ENCODE measurements at places on chromosomes 2 and 18. TPM values are rescaled to one million over a fixed set of nuclear protein-coding genes. Genes with fewer than 3 reads are reported as not detected.

DNA sequence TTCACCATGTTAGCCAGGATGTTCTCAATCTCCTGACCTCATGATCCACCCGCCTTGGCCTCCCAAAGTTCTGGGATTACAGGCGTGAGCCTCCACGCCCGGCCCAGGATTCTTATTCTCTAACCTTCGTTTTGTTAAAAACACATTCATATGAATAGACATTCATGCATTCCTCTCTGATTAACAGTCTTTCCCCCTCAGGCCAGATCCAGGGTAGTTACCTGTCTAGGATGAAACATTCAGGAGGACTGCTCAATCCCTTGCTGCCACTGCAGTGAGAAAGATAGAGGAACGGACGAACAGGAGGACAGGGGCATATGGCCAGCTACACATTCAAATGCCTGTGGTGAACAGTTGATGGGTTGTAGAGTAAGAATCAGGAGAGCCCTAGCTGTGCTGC, 39.6 kb upstream of the EPC2 start:
- H3K36me3 ChIP-seq: no peaks in the 10 kb centered on the region
- no peaks in the 10 kb centered on the region for H3K4me1 ChIP-seq
- H3K27ac ChIP-seq: no peak overlapping the region

TPGS2 gene
- total RNA-seq: 65.2 TPM

- H3K27me3 ChIP-seq: no peaks in the 10 kb centered on the region
- no peaks in the 10 kb centered on the region for H3K4me1 ChIP-seq
- no peak overlapping the region for H3K27ac ChIP-seq
Measured at GRCh38 chr18:68604256-68604655, 110.7 kb downstream of the TMX3 start.

GRCh38 chr18:45119876-45120275, 439.2 kb downstream of the SETBP1 start:
- H3K36me3 ChIP-seq: no peaks in the 10 kb centered on the region
- no peak for DNase-seq
- no peaks in the 10 kb centered on the region for H3K4me1 ChIP-seq
- no peaks in the 10 kb centered on the region for H3K27me3 ChIP-seq

DNA sequence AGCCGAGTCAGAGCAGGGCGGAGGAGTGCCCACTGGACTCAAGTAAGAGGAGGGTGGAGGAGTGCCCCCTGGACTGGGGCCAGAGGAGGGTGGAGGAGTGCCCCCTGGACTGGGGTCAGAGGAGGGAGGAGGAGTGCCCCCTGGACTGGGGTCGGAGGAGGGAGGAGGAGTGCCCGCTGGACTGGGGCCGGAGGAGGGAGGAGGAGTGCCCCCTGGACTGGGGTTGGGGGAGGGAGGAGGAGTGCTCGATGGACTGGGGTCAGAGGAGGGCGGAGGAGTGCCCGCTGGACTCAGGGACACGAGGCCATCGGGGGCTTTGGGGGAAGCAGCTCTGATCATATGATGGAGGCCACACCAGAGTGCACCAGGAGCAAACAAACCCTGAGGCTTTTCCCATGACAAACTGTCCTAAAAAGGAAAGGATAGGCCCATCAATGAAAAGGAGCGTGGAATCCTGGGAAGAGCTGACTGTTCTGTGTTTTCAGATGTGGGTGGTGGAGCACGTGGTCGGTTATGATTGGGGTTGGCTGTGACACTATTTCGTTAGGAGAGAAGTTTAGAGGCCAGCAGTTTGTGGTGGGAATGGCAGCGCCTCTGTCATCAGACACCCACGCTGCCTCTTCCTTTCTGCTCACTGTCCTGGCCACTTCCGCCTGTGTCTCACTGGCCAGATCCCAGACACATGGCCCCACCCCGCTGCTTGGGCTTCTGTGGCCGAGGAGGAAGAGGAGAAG, 24.5 kb upstream of the HPCAL1 start:
- H3K27me3 ChIP-seq: no peaks in the 10 kb centered on the region
- H3K4me3 ChIP-seq: no peak overlapping the region
- peak; percentile 90 for DNase-seq
- no peaks in the 10 kb centered on the region for H3K36me3 ChIP-seq

DNA sequence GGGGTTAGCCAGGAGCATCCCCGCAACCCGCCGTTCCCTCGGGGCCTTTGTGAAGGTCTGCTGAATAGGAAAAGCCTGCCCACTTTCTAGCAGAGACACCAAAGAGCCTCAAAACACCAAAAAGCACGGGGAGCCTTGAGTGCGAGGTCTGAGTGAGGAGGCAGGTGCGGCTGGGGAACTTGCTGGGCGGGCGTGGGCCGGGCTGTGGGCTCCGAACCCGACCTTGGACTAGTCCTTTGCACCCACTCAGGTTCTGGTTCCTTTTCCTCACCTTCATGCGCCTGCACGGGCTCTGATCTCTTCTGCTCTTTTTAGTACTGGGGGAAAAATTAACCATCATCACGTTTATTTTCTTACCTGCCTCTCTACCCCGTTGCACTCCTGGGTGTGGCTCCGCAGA, 19.9 kb downstream of the APCDD1 start:
- DNase-seq: no peak
- H3K27me3 ChIP-seq: no peaks in the 10 kb centered on the region
- peaks cover 21% of the 10 kb centered on the region for H3K36me3 ChIP-seq
- peaks cover 26% of the 10 kb centered on the region for H3K4me1 ChIP-seq
- H3K4me3 ChIP-seq: no peak overlapping the region

GRCh38 chr18:73838107-73838506, 309.5 kb downstream of the FBXO15 start:
- no peak overlapping the region for H3K4me3 ChIP-seq
- no peak for DNase-seq
- no peaks in the 10 kb centered on the region for H3K27me3 ChIP-seq

GRCh38 chr2:73827018-73827417, 1.7 kb upstream of the STAMBP start:
- no peak for DNase-seq
- H3K36me3 ChIP-seq: peaks cover 9% of the 10 kb centered on the region
- H3K4me3 ChIP-seq: no peak overlapping the region
- H3K27ac ChIP-seq: no peak overlapping the region
- no peaks in the 10 kb centered on the region for H3K27me3 ChIP-seq
- peaks cover 21% of the 10 kb centered on the region for H3K4me1 ChIP-seq

GRCh38 chr2:53096351-53096750, 671.3 kb upstream of the CHAC2 start:
- H3K27ac ChIP-seq: no peak overlapping the region
- H3K4me3 ChIP-seq: no peak overlapping the region
- no peak for DNase-seq
- H3K36me3 ChIP-seq: no peaks in the 10 kb centered on the region

DNA sequence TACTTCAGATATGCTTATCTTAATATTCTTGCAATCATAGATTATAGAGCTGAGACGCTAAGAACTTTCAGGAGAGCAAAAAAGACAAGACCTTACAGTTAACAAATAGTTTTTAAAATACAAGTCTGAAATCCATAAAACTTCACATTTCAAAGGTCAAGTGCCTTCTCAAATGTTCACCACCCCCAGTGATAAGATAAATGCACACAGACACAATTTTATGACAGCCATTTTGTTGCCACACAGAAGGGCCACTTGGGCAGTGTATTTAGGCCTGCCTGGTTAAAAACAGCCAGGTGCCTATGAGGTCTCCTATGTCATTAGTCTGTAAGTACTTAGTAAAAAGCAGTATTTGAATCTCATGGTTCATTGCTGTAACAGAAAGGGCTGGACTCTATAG, 8.1 kb upstream of the PSTPIP2 start:
- H3K4me1 ChIP-seq: no peaks in the 10 kb centered on the region
- H3K27me3 ChIP-seq: no peaks in the 10 kb centered on the region
- DNase-seq: no peak

- H3K27ac ChIP-seq: peak overlapping the region; percentile 24
- H3K27me3 ChIP-seq: no peaks in the 10 kb centered on the region
- H3K36me3 ChIP-seq: no peaks in the 10 kb centered on the region
- no peak for DNase-seq
- no peak overlapping the region for H3K4me3 ChIP-seq
- H3K4me1 ChIP-seq: peaks cover 63% of the 10 kb centered on the region
Measured at GRCh38 chr18:75216911-75217689, 6.5 kb downstream of the TSHZ1 start.

DNA sequence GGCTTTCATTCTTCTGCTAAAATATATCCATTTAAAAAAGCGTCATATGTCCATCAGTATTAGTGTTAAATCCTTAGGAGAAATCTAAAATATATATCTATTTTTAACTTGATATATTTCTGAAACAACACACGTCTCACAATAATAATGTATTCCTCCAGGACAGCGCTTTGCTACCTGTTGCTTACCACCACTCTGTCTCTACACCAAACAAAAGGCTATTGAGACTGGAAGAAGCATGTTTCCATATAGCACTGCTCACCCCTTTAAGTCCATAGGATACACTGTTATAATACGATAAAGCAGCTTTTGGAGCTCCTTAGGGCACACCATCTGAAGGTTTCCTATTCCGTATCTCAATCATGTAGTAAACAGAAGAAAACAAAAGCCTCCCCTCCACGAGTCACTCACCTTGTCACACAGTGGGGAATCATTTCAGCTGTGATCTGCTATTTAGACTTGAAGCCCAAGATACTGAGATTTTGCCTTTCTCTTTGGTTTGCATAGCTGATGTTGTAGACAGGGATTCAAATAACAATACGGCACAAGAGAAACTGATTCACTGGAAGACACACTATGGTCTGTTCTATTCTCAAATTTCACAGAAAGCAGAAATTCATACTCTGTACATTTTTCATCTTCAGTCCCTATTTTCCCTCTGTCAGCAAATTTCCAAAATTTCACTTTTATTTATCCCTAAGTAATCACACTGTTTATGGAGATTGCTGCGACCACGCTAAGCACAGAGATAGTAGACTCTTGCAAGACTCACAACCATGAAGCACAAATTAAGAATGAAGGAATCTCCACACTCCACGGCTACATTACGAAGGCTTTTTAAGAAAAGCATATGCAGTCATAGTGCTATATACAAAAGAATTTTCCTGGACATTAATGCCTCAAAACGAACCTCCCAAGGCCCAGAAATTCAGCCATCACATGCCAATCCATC, 187.1 kb downstream of the TCF4 start:
- H3K4me3 ChIP-seq: peak overlapping the region; percentile 36
- no peaks in the 10 kb centered on the region for H3K36me3 ChIP-seq
- no peaks in the 10 kb centered on the region for H3K27me3 ChIP-seq
- H3K4me1 ChIP-seq: peaks cover 26% of the 10 kb centered on the region
- DNase-seq: no peak

IL36A gene
- not detected for total RNA-seq

- DNase-seq: no peak
- H3K36me3 ChIP-seq: peaks cover 92% of the 10 kb centered on the region
- no peak overlapping the region for H3K4me3 ChIP-seq
- H3K4me1 ChIP-seq: no peaks in the 10 kb centered on the region
Measured at GRCh38 chr2:241068942-241069810, 32.9 kb downstream of the MTERF4 start.

- H3K36me3 ChIP-seq: no peaks in the 10 kb centered on the region
- no peak overlapping the region for H3K4me3 ChIP-seq
- DNase-seq: no peak
- H3K4me1 ChIP-seq: no peaks in the 10 kb centered on the region
- H3K27me3 ChIP-seq: no peaks in the 10 kb centered on the region
- H3K27ac ChIP-seq: no peak overlapping the region
Measured at GRCh38 chr2:167544602-167545001, 656.3 kb downstream of the XIRP2 start.

LOXL3 gene
- total RNA-seq: 12.1 TPM

GRCh38 chr2:237801466-237801865, 2.9 kb downstream of the RBM44 start:
- no peaks in the 10 kb centered on the region for H3K4me1 ChIP-seq
- DNase-seq: no peak
- H3K4me3 ChIP-seq: no peak overlapping the region
- no peak overlapping the region for H3K27ac ChIP-seq
- H3K36me3 ChIP-seq: no peaks in the 10 kb centered on the region
- H3K27me3 ChIP-seq: no peaks in the 10 kb centered on the region

GRCh38 chr2:205543937-205544702, 138.2 kb upstream of the NRP2 start:
- no peak overlapping the region for H3K27ac ChIP-seq
- H3K36me3 ChIP-seq: no peaks in the 10 kb centered on the region
- no peaks in the 10 kb centered on the region for H3K27me3 ChIP-seq
- no peak for DNase-seq
- no peak overlapping the region for H3K4me3 ChIP-seq

DNA sequence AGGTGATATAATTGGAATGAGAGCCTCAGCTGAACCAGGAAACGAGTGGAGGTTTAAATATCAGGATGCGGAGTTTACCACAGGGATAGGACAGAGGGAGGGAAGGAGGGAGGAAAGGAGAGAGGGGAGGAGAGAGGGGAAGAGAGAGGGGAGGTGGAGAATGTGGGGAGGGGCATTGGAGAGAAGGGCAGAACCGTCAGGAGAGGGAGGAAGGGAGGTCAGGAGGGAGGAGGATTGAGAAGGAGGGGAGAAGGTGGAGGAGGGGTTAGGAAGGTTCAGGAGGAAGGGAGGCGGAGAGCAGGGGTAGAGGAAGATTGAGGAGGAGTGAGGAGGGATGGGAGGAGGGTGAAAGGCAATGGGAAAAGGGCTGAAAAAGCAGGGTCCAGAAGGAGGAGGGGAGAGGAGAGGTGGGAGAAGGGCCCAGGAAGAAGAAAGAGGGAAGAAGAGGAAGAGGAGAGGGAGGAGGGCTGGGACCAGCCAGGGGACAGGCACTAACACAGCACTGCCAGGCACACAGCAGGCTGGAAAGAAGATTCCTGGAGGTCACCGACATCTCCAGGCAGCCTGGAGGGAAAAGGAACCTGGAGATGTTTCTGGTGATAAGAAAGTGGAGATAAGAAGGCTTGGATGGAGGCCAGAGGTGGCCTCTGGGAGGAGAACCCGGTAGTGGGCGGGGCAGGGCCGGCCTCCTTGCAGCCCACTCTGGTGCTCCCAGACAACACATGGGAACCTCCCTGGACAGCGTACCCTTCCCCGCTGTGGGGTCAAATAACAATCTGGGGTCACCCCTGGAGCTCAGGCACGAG, 176.7 kb upstream of the SMAD2 start:
- H3K4me1 ChIP-seq: peaks cover 5% of the 10 kb centered on the region
- no peak for DNase-seq
- no peaks in the 10 kb centered on the region for H3K36me3 ChIP-seq
- H3K27ac ChIP-seq: no peak overlapping the region
- no peak overlapping the region for H3K4me3 ChIP-seq

PKDCC gene
- 65.8 TPM for total RNA-seq

TCF23 gene
- 1.2 TPM for total RNA-seq

All from lower lobe of right lung (tissue), 2 donors.